ENCODE measurements at places on chromosomes 6 and 20. TPM values are rescaled to one million over a fixed set of nuclear protein-coding genes. Genes with fewer than 3 reads are reported as not detected.

Gene SEC63
- total RNA-seq, result 153 TPM

Gene OPRM1
- not detected for total RNA-seq

Gene KCNK15
- total RNA-seq, result not detected

Gene GSTA4
- total RNA-seq, result 39.2 TPM

Gene PRICKLE4
- 1.9 TPM for total RNA-seq
